Activated naive CD4-positive, alpha-beta T cell treated with anti-CD3 and anti-CD28 coated beads, Interleukin-2, amount 50 U/mL, for 16 hours (primary cell): ENCODE measurements at places on chromosomes 7 and 10.

- no peak for DNase-seq
Observed at GRCh38 chr7:1713502-1714484, 43.7 kb downstream of the ELFN1 start.

DNA sequence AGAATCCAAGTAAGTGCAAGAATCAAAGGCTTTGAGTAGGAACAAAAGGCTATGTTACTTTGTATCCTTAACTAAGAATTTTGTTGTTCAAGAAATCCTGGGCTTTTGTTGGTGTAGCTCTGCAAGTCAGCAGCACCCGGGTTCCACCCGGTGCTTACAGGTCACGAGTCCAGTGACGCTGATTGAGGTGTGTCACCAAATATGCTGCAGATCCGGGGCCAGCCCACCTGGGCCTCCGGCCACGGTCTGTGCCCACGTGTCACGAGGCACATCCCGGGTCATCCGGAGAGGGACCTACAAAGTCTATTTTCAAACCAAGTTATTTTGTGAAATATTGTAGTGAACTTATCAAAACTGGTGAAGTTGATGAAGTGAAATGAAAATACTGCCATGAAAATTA, 103.1 kb downstream of the MGMT start:
- no peak for DNase-seq

- no peak for DNase-seq
Observed at GRCh38 chr10:101223274-101224059, 5.8 kb downstream of the LBX1 start.

DNA sequence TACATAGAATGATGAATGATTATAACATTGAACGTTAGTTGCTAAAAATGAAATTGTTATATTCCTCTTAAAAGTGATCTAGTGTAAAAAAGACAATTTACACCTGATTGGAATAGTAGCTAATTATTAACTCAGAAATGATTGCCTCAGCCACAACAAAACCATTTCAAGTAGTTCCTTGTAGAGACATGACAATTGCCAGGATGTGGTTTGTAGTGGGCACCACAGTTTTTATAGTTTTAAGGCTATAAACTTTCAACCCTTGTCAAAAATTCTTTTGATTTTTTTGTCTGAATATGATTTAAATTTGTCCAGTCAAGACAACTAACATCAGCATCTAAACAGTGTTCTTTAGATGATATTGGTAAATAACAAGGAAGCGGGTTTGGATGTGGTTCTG, 145.2 kb downstream of the SUGCT start:
- no peak for DNase-seq
